ENCODE measurements at places on chromosomes 11 and 22.

DNA sequence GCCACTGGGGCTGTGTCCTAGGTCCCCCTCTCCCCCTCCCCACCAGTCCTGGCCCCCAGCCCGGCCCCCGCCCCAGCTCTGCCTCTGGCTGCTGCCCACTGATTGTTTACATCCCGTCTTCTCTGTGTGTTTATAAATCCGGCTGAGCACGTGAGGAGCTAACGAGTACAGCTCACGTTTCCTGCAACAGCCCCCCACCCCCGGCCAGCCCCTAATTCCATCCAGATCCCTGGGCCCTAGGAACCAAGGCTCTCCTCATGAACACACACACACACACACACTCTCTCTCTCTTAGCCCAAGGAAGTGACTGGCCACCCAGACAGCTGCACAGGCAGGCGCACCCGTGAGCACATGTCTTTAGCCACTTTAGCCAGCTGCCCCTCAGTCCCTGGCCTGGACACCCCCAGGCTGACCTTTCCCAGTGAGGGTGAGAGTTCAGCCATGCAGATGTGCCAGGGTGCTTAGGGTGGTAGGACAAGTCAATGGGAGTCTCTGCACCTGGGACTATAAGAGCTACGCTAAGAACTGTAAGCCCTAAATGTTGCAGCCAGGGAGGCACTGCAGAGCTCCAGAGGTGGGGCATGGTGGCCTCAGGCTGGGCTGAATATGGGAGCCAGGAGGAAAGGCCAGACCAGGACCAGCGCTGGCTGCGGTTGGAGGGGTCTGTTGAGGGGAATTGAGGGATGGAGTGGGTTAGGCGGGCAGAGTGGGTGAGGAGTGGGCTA lies 2.9 kb downstream of the CLCF1 start:
- no peak for DNase-seq

DNA sequence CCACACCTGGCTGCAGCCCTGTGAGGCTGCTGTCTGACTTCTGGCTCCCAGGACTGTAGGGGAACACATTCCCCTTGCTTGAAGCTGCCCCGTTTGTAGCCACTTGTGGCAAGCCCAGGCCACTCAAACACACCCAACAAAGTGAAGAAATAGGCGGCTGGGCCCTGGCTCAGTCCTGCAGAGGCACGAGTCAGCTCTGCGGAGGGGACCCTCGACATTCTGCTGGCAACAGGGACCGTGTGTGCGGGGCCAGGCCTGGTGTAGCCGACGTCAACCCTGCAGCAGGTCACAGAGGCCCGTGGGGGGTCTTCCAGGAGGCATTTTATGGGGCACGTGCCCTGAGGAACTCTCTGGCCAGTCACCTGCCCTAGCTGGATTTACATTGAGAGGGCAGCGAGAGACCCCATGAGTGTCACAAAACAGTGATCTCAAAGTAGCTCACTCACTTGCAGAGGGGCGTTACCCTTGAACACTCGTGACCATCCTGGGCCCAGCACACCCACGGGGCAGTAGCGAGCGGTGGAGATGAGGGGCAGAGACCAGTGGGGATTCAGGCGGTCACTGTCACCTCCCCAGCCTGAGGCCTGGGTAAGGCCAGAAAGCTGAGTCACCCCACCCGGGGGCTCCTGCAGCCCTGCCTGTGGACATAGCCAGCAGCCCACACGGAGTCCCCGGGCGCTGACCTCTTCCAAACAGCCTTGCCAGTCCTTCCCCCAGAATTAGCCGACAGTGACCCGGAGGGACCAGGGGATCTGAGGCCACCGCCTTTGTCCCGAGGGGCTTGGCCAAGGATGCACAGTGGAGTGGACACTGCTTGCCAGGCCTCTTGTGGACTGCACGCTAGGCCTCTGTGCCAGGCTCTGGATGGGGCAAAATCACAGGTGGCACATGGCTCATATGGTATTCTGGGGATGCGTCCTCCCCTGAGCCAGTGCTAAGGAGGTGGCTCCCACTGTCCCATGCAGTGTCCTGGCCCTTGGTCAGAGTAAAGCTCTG lies 139.5 kb downstream of the CTTN start:
- no peak for DNase-seq

GRCh38 chr11:113518716-113519495 lies 43.7 kb upstream of the DRD2 start:
- DNase-seq: no peak

GRCh38 chr22:33710326-33710725 lies 209.9 kb downstream of the LARGE1 start:
- DNase-seq: no peak

DNA sequence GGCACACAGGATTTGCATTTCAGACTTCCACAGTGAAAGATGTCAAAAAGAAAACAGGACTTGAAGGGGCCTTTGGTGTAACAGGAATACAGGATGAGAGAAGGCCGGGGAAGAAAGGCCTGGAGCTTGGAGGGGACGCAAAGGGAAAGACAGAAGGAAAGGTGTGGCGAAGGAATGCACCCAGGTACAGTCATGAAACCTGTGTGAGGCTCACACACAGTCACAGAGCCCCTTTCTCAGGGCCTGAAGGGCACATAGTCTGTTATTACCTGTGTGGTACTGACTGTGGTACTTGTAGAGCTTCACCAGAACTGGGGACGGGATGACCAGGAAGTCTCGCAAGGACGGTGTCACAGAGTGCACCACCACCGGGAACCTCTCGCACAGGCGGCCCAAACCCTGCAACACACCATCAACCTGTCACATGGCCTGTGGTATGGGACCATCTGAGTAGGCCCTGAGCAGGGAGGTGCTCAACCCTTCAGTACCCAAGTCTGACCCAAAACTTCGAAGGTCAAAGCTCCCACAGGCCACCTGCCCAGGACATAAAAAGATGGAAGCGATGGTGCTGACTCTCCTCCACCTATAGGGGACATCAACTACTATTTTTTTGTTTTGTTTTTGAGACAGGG lies 29.1 kb downstream of the SERPIND1 start:
- no peak for DNase-seq

DNA sequence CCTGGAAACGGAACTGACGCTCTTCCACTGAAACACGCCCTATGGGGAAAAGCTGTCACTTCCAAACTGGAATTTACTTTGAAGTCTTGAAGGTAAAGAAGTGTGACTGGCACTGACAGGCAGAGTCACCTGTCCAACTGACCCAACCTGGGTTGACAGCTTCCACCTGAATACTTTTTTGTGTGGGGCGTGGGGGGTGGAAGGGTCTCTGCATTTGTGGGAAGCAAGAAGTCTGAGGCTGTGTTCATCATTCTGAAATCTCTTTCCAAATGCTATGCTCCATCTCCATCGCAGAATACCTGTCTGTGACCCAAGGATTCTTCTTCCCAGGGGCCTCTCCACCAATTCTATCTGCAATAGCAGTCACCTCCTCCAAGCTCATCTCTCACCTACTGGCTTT lies 7.8 kb downstream of the IFT27 start:
- DNase-seq: no peak

DNA sequence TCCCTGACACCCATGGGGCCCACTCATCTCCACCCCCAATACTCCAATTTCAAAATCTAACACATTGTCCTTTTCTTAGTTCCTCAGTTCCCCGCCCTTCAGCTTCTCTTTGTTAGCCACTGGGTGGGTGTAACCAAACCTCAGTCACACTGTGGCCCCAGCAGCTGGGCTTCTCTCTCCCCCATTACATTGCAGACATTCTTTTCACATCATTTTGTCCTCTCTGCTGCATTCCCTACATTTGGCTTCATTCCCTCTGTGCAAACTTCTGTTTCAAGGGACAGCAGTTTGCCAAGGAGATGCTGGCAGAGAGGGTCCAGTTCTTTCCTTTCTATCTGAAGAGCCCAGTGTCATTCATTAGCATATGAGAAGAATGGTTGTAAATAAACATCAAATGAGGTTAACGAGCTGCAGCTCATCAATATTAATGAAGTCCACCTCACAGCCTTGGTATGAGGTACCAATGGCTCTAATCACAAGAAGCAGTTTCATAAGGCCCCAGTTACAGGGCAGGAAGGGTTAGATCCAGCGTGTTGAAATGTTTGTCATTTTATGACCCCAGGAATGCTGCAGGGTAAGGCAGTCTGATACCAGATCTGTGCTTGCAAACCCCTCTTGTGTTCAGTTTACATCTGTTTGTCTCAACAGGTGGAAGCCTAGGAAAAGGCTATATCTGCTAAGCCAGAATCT lies 72.3 kb downstream of the ARFGAP2 start:
- DNase-seq: no peak

DNA sequence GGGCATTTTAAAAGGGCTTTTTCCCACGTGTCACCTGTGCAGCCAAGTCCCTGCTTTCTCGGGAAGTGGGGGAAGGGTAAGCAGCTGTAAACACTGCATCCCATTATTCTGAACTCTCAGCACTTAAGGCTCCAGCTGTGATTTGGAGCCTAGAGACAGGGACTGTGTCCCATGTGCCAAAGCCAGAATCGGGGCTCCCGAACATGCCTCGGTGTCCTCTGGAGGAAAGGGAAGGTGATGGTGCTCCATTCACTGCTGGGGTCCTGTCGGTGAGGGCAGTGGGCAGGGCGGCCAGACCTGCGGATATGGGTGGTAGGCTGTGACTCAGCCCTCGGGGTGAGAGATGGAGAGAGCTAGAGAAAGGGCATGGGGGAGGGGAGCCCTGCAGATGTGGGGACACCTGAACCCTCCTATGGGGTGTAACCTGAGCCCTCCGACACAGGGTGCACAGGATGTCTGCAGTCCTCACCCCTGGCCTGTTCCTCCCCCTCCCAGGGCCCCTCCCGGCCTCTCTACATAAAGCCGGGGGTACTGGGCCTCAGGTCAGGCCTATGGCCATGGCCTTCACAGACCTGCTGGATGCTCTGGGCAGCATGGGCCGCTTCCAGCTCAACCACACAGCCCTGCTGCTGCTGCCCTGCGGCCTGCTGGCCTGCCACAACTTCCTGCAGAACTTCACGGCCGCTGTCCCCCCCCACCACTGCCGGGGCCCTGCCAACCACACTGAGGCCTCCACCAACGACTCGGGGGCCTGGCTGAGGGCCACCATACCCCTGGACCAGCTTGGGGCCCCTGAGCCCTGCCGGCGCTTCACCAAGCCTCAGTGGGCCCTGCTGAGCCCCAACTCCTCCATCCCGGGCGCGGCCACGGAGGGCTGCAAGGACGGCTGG lies 31.8 kb downstream of the CAPN1 start:
- DNase-seq: no peak

DNA sequence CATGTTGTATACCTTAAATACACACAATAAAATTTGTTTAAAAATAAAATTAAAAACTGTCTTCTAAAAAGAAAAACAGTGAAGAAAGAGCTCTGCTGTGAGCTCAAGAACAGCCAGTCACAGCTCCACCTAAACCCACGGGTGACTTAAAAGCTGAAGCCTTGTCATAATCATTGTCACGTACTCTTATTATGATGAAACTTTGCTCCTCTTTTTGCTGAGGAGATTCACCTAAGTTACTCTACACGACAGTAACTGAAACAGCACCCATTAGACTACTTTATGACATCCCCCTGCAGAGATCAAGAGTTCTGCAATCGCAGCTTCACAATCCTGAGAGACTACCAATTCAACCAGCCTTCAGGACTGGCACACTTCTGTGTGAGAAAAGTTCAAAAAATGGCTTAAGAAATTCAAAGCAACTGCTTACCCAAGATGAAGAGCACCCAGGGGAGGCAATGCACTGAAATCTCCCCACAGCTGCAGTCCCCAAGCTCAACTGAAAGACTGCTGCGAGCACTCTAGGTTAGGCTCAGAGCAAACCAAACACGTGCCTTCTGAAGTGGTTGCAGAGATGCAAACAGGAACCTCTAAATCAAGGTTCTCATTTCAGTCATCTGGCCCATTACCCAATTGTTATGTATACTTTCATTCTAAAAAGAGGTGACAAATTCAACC lies at the start of gene JAML:
Gene JAML (minus strand): TSS at position 501 of the 678 bp plus-strand sequence. CDS start 10,145 bp downstream, outside the sequence.
- DNase-seq: no peak

DNA sequence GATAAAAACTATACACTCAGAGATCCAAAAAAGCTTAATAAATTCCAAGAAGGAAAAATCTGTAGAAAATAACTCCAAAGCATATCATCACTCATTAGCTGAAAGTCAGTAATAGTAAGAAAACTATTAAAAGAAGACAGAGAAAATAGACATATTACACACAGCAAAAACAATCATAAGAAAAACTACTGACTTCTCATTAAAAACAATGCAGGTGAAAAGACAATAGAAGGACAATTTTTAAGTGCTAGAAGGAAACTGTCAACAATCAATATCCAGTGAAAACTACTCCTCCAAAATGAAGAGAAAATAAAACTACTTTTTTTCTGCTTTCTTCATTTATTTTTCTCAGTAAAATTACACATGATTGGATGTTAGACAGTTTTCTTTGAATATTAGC lies 56.5 kb downstream of the BLID start:
- no peak for DNase-seq

- no peak for DNase-seq
Observed at GRCh38 chr11:119845756-119846155, 116.8 kb upstream of the NECTIN1 start.

DNA sequence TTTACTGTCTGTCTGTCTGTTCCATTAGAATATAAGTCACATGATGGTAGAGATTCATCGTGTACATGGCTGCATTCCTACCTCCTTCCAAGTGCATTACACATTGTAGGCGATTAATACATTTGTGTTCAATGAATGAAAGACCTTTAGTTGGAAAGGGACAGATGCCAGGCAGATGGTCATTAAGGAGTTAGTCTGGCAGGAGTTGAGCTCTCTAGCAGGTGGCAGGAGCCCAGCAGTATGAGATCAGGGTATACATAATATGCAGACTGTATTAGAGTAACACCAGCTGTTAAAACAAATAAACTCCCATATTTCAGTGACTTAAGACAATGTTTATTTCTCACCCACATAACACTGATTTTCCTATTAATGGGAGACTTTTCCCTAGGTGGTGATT lies 147.7 kb upstream of the LARGE1 start:
- peak; percentile 46 for DNase-seq

DNA sequence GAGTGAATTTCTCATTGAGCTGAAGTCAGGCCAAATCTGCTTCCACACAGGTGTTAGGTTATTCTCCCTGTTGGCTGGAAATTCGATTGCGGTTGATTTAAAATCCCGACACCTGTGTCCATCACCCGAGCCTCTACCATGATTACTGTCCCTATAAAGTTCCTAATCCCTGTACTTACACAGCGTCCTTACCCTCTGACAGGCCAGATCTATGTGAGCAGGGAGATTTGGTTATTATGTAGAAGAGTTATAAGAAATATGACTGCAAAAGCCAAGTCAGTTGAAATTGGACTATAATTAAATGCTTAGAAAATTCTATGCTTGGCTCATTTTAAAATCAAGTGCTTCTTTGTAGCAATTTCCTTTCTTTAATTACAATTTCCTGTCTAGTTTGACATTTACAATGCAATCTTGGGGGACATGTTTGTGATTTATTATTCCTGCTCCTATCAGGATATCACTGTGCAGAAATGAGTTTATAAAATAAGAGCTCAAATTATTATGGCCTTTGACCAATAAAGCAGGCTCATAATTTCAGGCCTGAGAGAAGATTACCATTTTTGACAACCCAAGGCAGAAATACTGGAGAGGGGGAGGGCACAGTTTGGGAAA lies 32.5 kb upstream of the LMO1 start:
- DNase-seq: no peak

GRCh38 chr11:122365610-122366360 lies 249.8 kb upstream of the BLID start:
- DNase-seq: no peak

Data from NCI-H2029 (cell line).